ENCODE measurements at places on chromosomes 11 and 22.

GRCh38 chr11:34132261-34132965 lies 27.0 kb downstream of the NAT10 start:
- DNase-seq, result no peak

GRCh38 chr11:95296165-95296564 lies 65.2 kb upstream of the SESN3 start:
- no peak for DNase-seq

GRCh38 chr11:113587308-113587739 lies 112.1 kb upstream of the DRD2 start:
- no peak for DNase-seq

DNA sequence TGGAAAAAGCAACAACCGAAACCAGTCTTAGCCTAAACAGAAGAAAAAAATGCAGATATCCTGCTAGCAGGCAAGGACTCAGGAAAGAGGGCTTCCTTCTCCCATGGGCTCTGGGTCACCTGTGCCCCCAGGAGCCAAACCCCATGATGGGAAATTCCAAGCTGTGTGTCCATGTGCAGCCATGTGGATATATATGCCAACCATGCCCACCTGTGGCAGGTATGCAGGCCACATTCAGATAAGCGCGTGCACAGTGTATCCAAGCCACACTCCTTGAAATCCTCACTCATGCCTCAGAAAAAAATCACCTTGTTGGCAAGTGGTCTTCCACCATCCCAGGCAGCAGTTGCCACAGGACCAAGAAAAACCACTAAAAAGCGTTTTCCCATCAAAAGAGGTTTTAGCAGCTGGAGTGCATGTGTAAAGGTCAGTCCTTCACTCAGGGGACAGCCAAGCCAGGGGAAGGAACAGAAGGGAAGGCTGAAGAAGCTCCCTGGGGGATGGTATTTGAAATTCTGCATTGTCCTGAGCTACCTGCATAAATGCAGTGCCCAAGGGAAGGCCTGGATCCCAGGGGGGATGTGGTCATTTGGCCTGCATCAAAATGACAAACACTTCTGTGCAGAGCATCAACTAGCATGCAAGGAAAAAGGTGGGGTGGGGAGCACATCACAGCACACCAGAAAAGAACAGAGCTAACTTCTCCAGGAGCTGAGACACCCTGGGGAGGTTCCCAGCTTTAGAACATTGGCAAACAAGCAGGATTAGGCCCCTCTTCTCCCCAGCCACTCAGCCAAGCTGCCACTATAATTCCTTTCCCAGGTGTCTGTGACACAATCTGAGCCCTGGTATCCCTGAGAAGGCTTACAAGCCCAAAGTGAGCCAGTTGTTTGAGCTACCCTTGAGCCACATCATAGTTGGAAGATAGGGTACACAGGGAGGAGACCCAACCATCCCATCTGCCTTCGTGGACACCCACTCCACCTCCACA lies 76.2 kb downstream of the GALNT18 start:
- DNase-seq, result no peak

GRCh38 chr11:1307998-1308742 lies 1.3 kb downstream of the TOLLIP start:
- DNase-seq, result peak; percentile 87

- DNase-seq, result no peak
Observed at GRCh38 chr11:119752345-119752871, 23.4 kb upstream of the NECTIN1 start.

- DNase-seq, result no peak
Observed at GRCh38 chr11:29317694-29318093, 699.1 kb downstream of the KCNA4 start.

DNA sequence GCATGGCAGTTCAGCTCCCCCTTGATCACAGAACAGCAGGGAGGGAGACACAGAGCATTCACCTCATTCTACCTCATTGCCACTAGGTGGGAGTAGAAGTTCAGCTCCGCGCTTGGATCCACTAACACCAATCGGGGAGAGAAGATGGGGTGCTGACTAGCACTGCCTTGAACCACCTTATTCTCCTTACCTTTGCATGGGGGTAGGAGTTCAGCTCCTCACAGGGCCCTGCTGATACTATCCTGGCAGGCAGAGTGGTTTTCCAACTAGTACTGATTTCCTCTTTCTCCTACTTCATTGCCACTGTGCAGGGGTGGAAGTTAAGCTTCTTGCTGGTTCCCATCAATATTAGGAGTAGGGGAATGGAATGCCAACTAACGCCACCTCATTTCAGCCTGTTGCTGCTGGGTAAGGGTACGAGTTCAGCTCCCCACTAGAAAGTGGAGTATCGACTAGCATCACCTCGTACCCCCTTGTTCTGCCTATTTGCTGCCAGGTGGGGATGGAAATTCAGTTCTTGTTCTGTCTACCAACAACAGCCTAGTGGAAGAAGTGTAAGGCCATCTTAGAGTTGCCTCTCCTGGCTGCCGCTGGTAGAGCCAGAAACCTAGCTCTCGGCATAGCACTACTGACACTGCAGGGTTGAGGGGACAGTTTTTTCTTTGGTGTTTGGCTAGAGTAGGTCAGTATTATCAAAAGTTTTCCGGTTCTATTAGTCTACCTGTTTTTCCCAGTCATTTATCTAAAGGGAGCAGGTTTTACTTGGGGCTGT lies 550.9 kb upstream of the CCDC90B start:
- peak; percentile 65 for DNase-seq

- no peak for DNase-seq
Observed at GRCh38 chr11:127454856-127455255, 454.3 kb upstream of the KIRREL3 start.

GRCh38 chr11:128193615-128194014 lies 393.7 kb downstream of the ETS1 start:
- DNase-seq, result no peak

DNA sequence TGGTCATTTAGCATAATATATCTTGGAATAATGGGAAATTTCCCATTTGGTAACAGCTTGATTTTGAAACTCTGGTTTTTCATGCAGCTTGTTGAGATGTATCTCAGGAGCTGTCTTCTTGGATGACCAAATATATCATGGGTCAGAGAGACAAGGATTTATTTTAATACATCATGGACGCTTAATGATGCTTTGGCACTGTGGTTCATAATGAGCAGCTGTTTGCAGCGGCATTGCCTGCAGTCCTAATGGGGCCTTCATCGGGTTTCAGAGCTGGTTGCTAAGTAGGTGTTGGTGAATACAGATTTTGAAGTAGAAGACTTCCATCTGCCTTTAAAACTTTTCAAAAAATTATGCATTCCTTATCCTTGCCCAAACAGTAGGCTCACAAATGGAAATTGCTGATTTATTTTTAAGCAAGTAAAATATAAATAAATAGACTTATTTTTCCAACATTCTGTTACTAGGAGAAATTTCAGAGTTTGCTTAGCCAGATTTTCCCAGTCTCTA lies 389.5 kb upstream of the FAT3 start:
- no peak for DNase-seq

DNA sequence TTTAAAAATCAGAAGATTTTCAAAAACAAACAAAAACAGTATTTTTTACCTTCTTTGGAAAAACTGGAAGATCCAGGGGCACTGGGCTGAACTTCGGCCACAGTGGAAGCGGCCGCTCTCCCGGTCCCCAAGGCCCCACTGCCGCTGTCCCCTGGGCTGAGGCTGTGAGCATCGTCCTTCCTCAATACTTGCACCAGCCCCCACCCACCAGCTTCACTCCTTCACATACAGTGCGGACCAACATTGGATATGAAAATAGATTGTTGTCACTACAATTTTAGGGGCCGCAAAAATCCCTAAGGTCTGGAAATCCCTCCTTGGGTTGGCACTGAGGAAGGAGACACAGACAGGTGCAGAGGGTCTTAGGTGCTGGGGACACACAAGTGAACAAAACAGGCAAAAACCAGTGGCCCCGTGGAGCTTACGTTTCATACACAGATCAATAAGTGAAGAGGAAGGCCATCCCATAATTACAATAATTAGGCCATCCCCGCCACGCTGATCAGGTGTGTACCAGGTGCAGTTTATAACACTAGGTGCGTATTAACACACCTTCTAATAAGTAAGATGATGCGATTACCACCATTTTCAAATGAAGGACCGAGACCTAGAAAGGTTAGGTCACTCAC lies 28.2 kb upstream of the SLC22A12 start:
- no peak for DNase-seq

- DNase-seq, result no peak
Observed at GRCh38 chr11:73139476-73140198, 2.5 kb downstream of the FCHSD2 start.

DNA sequence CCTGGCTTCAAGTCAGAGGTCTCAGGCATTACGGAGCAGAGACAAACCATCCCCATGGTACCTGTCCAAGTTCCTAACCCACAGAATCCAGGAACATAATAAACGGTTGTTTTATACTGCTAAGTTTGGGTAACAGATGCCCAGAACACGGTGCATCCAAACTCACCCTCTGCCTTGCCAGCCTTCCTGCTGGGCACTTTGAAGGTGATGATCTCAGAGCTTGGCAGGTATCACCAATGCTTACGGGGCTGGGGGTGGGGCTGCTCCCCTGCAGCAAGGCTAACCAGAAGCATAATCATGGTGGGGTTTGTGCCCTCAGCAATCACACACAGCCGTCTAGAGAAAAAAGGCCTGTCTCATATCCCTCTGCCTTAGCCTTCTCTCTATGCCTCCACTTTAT lies 27.1 kb downstream of the DKK3 start:
- no peak for DNase-seq

Measured in left lobe of liver (tissue), 2 donors.